Spinal cord (tissue), 10 donors: ENCODE measurements at places on chromosomes 2 and 18.

- no peak for DNase-seq
Observed at GRCh38 chr2:202039278-202040078, 5.8 kb downstream of the FZD7 start.

DNA sequence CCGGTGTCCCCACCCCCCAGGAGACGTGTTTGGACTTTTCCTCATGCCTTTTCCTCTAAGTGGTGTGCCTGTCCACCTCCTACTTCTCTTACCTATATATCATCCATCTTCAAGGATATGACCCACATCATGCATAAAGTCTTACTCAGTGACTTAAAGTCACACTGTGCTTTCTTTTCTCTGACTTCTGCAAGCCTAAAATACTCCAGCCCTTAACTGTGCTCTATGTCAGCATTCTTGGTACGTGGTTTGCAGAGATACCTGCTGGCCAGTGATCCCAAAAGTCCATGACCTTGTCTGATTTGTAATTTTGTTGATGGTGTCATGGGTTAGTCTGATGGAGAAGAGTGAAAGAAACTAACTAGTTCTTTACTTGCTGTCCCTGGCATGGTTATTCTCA, 393.6 kb upstream of the NRP2 start:
- DNase-seq: no peak

- DNase-seq: no peak
Observed at GRCh38 chr2:235505181-235505741, 11.4 kb downstream of the AGAP1 start.

DNA sequence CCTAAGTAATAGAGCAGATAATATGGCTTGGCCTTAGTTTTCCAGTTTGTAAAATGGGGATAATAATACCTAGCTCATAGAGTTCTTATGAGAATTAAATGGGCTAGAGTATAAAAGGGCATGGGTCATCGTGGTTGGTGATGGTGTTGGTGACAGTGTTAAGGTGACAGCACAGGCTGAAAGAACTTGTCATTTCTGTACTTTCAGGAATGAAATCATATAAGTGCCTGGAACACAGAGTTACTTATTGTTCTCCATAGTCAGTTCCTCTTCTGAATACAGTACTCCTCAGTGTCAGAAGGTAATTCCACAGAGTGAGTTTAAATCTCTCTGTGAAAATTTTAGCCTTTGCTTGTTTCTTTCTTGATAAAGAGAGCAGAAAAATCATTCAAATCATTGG, 42.4 kb downstream of the KIF5C start:
- no peak for DNase-seq

DNA sequence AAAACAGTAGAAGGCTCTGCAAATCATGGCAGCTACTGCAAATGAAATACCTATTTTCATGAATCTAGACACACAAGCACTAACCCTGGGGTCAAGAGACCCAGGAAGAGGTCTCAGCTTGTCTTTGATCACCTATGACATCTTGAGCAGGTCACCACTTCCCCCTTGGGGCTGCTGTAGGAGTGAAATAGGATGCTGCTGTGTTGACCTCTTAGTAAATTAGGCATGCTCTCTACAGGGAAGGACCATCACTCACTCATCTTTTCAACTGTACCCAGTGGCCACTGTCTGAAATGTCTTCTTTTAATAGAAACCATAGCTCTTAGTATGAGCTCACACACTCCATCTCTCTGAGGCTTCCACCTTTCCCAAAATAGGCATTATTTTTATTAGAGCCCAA, 83.8 kb downstream of the NCK2 start:
- no peak for DNase-seq

GRCh38 chr2:139360654-139361053, 580.5 kb upstream of the NXPH2 start:
- DNase-seq: no peak

GRCh38 chr2:134233728-134234136, 20.1 kb upstream of the MGAT5 start:
- no peak for DNase-seq

DNA sequence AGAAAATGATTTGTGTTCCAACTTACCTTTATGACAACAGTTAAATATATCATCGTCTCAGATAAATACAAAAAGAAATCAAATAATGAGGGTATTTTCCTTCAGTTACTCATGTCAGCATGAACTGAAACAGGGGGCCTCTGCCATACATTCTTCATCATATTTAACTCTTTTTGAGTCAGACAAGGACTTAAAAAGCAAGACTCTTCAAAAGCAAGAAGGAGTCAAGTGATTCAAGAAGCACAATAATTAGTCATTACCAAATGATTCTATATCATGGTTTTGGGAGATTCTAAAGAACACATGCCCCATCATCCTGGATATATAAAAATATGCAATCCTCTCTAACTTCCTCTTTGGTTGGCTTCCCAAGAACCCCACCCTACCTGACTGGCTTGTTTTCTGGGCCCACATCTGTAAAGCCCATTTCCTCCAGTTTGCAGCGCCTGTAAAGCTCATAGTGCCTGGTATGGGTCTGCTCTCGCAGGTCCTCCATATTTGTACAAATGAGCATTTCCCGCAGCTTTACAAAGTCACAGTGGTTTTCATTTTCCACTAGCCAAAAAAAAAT, 49.7 kb downstream of the SEPTIN10 start:
- no peak for DNase-seq

DNA sequence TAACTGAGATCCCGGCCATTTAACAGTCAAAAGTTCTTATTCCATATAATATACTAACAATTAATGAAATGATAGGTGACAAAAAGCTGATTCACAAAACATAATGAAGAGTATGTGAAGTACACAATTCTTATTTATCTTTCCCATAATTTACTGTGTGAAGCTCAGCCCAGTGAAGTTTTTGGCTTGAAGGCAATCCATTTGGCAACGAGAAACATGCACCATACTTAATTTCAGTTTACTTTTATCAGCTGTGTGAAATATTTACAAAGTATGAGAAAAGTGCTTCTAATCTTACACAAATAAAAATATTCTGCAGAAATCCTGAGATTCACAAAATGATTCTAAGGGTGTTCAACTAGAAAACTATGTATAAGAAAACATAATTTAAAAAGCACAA, 12.3 kb downstream of the FAM98A start:
- no peak for DNase-seq

DNA sequence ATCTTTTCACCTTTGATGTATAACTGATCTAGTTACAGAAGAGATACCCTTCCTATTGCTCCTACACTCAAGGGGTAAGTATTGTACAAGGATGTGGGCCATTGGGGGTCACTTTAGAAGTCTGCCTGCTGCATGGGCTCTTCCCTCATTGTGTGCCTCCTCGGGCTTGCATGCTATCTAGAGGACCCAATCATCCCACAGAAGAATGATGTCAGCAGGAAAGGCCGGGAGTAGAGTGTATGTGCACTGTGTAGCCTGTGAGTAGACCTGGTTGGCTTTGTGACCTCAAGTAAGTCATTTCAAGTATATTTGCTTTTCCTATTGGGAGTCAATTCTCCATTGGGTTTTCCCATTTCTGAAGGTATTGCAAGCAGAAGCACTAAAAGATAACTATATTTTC, 129.5 kb upstream of the TRIB2 start:
- DNase-seq: no peak

- no peak for DNase-seq
Observed at GRCh38 chr2:113228991-113229716, 49.6 kb downstream of the PAX8 start.

GRCh38 chr2:13681936-13682335, 950.6 kb upstream of the LRATD1 start:
- DNase-seq: no peak

DNA sequence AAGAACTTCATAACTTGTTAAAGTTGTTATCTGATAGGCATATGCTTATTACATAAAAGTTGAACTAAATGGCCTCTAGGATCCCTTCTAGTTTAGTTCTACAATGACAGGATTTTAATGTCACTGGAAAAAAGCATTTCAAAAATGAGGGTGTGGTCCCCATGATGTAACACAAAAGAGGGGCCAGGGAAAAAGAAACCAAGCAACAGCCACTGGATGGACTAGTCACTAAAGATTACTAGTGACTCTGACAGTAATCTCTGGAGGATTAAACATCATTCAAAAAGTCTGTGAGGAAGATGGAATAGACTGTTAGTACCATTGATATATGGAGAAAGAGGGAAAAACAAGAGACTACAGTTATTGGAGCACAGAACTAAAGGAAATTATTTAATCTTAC, 22.6 kb downstream of the SEPTIN10 start:
- no peak for DNase-seq

- no peak for DNase-seq
Observed at GRCh38 chr2:50513724-50514123, 518.2 kb downstream of the NRXN1 start.

DNA sequence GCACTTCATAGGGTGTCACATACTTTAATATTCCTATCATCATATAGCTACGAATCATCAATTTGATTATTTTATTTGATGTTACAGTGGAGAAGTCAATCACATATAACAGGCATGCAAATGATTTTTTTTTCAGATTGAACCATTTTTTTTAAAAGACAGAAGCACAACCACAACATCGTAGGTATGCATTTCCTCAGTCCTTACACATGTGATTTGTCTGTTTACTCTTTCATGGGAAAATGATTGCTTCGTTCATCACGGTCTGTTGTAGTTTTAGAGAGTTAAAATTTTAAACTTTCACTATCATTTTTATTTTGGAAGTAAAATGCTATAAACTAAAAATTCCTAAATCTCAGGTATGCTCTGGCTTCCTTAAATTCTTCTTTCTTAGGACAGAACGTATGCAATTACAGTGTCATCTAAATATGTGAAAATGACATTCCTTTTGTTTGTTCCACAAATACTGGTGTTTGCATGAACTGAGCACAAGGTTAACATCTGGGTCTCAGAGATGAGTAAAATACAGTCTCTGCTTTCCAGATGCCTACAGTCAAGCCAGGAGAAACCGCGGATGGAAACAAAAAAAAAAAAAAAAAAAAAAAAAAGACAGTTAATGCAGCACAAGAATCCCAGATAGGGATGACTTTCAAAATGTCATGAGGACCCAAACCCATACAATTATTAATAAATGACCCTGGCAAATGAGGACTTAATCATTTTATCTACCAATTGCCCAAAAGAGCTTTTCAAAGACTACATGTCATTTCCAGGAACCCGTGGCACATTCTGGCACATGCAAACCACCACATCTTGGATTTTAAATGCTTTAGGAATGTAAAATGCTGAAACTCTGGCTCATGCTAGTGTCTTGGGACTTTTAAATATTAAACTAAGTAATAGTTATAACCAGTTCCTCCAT, 201.2 kb downstream of the LRP1B start:
- no peak for DNase-seq

- no peak for DNase-seq
Observed at GRCh38 chr2:241620419-241620769, 16.6 kb downstream of the THAP4 start.

DNA sequence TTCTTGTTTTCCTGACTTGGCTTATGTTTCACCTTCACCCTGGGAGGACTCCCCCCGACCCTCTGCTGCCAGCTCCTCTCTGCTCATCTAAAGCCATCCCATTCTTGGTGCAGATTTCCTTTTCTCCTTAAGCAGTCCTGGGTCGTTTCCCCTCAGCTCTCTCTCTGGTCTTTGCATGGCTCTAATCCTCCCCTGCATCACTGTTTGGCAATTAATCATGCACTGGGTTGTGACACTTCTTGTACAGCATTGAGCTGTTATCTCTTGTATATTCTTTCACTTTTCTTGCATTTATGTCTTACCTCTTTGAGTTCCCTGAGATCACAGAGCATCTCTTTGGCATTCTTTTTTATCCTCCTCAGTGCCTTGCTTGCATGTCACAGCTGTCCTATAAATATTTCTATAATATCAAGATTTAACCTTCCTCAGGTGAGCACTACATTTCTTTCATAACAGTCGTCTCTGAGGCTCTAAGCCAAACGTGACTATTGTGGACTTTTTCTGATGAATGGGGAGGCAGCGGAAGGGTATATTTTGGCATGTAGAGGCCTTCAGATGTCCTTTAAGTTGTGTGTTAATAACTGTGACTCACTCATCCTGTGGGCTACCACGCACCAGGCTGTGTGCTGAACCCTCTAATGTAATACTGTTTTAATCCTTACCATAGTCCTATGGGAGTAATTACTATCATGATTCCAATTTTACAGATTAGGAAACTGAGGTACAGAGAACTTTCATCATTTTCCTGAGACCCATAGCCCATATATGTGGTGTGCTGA, 507.5 kb downstream of the SLC4A3 start:
- DNase-seq: no peak

DNA sequence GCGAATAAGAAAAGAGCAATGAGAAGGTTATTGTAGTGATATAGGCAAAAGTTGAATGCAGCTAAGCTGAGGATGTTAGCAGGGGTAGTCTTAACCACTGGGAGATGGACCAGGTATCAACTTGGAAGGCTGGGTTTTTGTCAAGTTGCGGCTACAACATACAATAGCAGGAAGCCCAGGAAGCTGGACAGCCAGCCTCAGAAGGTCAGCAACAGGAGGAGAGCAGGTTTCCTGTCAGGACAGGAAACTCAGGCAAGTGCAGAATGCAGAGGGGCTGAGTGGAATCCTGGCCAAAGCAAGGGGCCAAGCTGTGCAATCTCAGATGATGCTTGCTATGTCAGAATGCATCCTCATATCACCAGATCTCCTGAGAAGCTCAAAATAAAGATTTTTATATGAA, 530.0 kb upstream of the ID2 start:
- DNase-seq: no peak

GRCh38 chr2:223219872-223220657, 168.1 kb downstream of the KCNE4 start:
- peak; percentile 81 for DNase-seq

DNA sequence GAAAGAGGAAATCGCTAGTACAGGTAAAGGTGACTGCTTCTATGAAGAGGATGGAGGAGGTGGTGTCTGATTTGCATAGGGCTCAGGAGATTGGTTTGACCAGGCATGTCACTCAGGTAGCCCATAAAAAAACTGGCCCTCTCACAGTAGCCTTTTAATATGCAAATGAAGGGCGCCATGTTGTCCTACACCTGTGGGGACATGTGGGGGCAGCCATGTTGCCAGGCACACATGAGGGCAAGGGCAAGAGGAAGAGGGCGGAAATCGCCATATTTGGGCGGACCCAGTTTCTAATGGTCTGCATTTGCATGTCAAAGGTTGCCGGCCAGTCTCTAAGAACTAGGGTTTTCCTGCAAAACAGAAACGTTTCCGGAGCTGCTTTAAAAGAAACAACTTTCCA, 1330.6 kb downstream of the DSC3 start:
- DNase-seq: no peak

GRCh38 chr2:179746981-179747380, 114.4 kb downstream of the ZNF385B start:
- DNase-seq: no peak

DNA sequence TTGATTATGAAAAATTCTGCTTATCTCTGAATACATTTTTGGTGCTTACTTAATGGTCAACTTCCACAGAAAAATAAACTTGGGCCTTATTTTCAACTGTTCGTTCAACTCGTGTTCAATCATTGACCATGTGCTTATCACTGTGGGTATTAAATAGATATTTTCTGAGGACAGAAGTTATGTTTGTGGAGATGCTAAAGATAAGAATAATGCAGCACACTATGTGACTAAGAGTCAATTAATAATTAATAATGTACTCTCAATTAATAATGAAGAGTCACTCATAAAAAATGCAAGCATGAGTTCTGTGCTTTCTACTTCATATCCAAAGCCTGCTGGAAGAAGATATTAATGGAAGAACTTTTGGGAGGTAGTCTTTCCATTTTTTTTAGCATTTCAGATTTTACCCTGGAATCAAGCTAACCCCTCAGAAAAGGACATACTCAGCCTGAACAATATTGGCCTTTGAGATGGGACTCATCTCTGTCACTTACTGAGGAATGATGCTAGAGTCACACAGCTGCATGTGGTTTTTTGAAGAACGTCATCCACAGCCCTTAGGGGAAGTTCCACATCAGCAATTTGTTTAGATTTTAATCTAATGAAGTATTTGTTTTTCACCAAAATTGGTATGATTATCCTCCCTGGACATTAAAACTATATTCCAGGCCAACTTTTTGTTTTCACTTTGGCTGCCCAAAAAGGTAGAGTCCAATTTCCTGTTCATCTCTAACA, 191.9 kb upstream of the CRIM1 start:
- no peak for DNase-seq
